ENCODE measurements at places on chromosomes 3 and 15.

GRCh38 chr3:39474126-39474515 is 6.6 kb downstream of the MOBP start:
- DNase-seq, result no peak

GRCh38 chr3:57598765-57599360 is 1.7 kb upstream of the ARF4 start:
- DNase-seq, result no peak

GRCh38 chr3:86225461-86225860 is 765.5 kb downstream of the VGLL3 start:
- no peak for DNase-seq

- DNase-seq, result no peak
Observed at GRCh38 chr3:3082234-3082924, 27.8 kb downstream of the IL5RA start.

- DNase-seq, result no peak
Observed at GRCh38 chr3:9881441-9881840, 1.4 kb upstream of the CIDEC start.

DNA sequence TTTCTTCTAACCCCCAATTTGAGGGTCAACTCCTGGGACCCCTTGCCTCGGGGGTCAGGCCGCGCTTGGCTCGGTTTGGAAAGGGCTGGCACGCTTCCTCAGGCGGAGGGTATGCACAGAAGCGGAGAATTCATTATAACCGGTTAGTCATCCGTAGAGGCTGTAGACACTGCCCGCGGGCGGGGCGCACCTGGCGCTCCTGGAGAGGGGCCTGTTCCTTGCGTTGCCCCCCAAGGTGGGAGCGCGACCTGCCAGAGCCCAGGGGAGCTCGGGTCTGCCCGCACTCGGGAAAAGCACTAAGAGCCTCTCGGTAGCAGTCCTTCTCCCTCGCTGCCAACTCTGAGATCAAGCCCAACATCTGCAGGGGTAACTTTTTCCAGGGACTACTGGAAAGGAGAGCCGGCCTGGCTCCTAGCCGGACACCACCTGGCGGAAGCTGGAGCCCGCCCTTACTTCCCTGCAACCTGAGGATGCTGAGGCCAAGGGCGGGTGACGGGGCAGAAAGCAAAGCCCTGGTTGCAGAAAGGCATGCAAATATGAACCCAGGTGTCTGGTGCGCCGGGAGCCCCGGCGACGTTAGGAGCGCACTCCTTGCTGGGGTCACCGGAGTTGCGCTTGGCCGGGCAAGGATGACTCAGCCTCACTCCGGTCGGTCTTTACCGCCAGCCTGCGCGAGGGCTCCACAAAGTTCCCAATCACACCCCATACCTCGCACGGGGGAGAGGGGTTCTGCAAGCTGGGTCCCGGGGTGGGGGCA is 1.5 kb upstream of the CACNA2D3 start:
- DNase-seq, result no peak

DNA sequence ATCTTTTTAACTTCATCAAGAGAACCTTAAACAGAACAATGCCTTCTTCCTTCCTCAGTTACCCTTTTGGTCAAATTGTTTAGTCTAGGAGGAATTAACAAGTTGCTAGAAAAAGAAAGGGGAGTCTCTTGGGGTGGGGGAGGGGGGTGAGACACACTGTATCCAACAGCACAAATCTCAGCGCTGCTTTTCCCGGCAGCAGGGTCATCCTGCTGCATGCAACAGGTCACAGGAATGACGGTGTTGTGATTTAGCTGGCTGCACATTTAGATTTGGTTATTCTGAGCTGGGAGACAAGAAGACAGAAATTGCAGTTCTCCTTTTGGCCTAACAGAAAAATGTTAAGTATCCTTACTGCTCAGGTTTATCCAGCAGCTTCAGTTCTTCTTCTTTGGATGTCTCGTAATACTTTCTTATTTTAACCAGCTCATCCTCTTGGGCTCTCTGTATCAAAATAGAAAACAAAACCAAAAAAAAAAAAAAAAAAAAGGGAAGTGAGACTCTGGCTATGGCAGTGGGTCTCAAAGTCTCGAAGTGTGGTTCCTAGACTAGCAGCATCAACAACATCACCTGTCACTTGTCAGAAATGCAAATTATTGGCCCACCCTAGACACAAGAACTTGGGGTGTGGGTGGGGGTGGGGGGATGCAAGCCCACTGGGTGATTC is 190.5 kb downstream of the GREM1 start:
- DNase-seq, result no peak

DNA sequence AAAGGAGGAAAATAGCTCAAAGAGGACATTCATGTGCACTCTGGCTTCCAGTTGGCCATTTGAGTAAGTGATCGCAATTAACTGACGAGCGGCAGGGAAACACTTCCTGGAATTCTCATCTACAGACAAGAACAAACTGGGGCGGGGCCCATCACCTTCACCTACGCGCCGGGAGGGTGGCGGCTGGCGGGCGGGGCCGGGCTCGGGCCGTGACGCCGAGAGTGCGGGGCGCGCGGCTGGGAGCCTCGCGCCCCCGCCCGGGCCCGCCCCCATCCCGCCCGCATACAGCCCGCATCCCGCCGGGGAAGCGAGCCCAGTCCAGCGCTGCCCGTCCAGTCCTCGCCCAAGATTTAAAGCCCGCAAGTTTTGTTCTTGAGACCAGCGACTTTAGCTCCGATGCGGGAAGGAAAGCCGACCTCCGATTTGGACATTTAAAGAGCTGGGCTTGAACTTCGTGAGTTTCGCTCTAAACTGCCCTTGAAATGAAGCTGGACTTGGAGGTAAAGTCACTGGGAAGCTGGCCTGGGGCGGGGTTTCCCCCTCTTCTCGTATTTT is at the start of gene B3GNT5:
Gene B3GNT5, plus strand, starts transcription at position 281 of the 555 bp plus-strand sequence. CDS start 16,546 bp downstream, outside the sequence.
- no peak for DNase-seq

GRCh38 chr3:28244491-28244890 is 3.1 kb downstream of the CMC1 start:
- DNase-seq, result no peak

DNA sequence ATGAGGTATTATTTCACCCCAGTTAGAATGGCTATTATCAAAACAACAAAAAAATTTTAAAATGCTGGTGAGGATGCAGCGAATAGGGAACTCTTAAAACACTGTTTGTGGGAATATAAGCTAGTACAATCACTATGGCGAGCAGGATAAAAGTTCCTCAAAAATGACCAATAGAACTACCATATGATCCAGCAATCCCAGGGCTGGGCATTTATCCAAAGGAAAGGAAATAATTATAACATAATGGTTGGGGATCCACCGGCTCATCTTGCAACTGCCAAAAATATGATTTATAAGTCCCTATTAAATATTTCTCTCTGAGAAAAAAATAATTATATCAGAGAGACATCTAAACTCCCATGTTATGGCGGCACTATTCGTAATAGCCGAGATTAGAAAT is 127.6 kb upstream of the MME start:
- DNase-seq, result no peak

Measured in CD4-positive, alpha-beta T cell treated with Interleukin-6 at 100 ng/mL for 8 hours (primary cell).